ENCODE measurements at places on chromosomes 7 and 10.

DNA sequence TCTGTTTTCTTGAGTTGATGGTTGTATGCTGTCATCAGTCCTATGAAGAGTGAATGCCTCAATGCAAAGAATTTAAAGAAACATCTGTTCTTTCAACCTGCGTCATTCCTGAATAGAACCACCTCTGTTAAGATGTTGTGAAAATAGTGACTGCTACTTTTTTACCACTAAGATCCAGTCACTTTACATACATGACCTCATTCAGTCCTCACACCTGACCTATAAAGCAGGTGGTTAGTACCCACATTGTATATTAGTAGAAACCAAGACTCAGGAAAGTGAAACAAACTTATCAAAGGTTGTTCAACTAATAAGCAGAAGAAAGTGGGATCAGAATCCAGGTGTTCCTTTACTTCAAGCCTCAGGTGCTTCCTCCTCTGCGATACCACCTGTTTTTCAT, 64.8 kb downstream of the ITGB8 start:
- DNase-seq, result no peak

DNA sequence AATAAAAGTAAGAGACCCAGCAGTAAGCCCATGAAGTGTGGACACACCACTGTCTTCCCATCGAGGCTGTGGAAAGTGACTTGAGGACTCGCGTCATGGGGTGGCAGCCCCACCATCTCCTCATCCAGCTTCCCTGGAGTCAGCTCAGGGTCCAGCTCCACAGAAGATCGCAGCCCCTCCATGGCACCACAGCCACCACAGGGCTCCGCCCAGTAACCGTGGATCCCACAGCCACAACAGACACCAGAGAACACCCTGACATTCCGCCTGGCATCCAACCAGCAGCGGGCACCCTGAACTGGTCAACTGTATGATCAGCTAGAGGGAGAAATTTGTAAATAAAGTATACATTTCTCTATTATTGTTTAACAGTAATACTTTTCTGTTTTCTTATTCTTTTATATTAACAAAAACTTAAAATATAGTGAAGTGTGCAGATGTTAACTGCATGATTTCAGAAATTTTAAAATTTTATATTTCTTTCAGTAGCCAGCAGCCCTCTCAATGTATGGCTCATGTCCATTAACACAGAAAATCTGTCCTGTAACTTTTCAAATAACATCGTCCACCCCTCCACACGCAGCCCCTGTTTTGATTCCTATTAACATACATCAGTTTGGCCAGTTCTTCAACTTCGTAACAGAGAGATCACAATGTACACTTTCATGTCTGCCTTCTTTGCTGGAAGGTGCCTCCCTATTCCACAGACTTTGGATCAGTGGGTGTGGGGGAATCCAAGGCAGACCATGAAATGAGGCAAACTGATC, 69.7 kb downstream of the ITGB1 start:
- no peak for DNase-seq

DNA sequence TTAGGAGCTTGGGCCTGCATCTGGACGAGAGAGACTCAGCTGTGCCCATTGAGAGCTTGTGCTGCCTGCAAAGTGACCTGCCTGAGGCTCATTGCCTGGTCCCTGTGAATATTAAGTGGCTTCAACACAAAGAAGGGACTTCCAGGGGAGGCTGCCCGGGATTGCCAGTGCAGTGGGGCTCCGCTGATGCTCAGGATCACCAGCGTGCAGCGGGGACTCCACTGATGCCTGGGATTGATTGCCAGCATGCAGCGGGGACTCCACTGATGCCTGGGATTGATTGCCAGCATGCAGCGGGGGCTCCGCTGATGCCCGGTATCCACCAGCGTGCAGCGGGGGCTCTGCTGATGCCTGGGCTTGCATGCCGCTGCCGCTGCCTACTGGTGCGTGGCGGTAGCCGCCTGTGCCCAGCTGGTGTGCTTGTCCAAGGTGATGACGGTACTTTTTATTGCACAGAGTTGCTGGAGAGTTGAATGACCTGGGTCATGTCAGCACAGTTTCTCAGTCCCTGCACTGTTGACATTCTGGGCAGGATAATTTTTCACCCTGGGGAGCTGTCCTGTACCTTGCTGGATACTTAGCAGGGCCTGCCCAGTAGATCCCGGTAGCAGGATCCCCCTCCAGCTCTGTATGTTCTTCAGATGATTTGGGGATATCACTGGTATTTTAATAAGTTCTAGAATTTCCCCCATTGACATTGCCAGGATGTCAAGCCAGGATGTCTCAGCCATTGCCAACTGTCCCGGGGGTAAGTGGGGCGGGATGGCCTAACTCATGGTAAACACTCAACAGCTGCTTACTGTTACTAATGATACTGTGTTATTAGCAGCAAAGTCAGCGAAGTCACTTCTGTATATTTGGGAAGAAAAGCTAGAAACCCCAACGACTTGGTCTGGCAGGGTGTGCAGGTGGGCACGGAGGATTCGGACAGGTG, 13.0 kb downstream of the DOCK1 start:
- DNase-seq, result no peak

DNA sequence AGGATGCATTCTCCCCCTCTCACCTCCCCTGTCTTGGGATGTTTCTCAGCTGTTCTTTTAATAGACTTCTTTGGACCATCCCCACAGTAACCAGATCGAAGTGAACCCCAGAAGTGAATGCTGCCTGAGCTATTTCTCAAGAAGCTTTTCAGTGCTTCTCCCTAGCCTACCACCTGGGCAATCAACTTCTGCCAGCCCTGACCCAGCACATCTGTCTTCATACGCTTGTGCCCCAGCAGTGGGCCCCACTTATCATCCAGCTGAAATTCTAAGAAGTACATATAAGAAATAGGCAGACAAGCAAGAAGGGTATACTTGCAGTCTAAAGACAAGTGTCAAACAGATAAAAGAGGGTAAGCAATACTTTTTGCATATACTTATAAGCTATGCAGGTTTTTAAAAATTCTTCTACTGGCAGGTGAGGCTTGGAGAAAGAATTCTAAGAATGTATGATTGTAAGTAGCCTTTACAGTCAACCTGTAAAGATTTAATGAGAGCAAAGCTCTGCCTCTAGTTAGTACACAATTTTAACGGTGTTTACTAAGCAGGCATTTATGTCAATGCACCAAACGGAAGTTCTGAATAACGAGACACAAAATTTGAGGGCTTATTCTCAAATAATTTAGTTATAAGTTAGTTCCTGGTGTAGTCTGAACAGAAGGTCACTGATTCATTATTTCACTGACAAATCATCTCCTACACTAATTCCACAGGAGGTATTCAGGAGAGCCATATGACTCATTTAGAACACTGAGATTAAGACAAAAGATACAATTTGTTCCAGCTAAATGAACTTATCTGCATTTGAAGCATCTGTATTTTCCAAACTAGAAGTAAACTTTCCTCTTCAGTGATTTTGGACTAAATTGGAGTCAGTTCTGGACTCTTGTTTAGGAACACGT, 83.3 kb downstream of the RNLS start:
- peak; percentile 5 for DNase-seq

DNA sequence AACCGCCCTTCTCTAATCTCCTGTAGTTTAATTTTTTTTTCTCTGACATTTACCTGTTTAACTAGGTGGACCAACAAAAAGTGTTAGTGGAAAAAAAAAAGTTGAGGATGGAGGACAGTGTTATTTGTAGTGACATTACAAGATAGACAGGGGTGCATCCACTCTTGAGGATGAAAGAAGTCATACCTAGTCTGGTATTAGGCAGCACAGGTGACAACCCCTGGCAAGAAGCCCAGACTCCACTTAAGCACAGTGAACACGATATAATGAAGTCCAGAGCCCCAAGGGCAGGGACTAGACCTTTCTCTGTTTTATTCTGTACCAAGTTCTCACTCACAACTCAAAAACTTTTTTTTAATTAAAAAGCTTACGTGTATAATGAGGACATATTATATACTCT, 268.4 kb downstream of the GPR37 start:
- no peak for DNase-seq

GRCh38 chr7:132696332-132696731, 120.1 kb upstream of the PLXNA4 start:
- no peak for DNase-seq

- no peak for DNase-seq
These were observed 382 bp upstream of the ARMS2 start for GRCh38 chr10:122454071-122454470.

GRCh38 chr7:41116337-41116736, 586.6 kb downstream of the INHBA start:
- DNase-seq, result no peak

- no peak for DNase-seq
These were observed 283.5 kb upstream of the PPP2R2D start for GRCh38 chr10:131617113-131617858.

- no peak for DNase-seq
These were observed 51.3 kb upstream of the NFE2L3 start for GRCh38 chr7:26100406-26101339.

DNA sequence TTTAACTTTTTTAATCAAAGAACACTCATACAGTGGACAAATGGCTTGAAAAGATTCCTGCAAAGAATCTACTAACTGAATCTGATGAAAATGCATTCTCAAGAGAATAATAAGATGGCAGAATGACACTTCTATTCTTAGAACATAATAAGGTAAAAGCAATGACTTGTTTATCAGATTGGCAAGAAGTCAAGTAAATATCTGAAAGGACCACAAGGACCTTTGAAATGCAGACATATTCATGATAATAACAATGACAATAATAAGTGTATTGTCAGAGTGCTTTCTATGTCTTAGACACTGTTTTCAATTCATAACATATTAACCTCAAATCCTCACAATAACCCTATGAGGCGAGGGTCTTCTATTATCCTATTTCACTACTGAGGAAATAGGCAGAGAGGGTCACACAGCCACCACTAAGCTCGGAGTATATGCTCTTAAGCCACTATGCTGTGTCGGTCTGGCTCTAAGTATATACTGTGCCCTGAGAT, 10.6 kb downstream of the HACD1 start:
- DNase-seq, result no peak

DNA sequence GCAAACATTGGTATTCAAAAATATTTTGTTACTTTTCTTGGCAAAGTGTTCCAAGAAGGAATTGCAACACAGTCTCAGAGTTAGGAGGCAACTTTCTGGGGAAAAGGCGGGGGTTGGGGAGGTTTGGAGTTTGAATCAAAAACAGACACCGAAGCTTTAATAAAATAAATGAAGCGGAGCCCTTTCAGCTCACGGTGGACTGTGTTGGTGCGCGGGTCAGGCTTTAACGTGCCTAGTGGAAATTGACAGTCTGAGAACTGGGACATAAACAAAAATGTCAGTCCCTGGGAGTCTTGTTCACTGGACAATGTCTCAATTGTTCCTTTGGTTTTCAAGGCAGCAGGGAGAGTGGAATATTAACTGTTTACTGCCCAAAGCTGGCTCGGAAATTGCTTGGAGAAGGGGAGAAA, 109.3 kb downstream of the TCF7L2 start:
- DNase-seq, result peak; percentile 72

- no peak for DNase-seq
These were observed 181.4 kb downstream of the ARID5B start for GRCh38 chr10:62082729-62083411.

DNA sequence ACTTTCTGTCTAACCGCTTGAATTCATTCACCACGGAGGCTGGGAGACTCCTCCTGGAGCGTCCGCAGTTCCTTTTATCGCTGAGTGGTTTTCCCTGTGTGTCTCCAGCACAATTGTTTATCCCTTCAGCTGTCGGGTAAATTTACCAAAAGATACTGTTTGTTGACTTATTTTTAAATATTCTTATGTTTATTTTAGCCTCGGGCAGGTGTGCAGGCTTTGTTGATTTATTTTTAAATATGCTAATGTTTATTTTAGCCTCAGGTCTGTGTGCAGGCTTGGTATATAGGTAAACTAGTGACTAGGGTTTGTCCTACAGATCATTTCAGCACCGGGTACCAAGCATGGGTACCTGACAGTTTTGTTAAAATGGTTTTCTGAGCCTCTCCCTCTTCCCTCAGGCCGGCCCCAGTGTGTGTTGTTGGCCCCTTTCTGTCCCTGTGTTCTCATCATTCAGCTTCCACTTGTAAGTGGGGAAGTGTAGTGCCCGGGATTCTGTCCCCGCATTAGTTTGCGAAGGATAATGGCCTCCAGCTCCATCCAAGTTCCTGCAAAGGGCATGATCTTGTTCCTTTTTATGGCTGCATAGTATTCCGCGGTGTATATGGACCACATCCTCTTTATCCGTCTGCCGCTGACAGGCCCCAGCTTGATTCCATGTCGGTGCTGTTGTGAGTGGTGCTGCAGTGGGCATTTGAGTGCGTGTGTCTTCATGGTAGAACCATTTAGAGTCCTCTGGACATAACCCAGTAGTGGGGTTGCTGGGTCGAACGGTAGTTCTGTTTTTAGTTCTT, 5.3 kb downstream of the GET4 start:
- no peak for DNase-seq

DNA sequence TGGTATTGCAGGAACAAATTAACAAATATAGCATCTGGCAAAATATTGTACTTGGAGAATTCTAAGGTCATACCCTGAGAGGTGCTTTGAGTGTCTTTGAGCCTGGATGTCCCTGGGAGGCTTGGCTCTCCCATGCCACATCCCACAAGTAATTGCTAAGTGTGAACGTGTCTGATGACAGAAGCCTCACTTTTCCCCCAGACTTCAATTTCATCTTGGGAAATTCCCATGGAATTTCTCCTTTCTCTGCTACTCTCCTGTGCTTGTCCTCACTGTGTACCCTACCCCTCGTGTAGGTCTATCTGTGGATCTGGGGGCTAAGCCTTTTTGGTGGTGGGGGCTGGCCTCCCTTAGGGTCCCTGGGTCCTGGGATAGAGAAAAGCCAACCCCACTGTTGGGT, 293.3 kb downstream of the TCF7L2 start:
- DNase-seq, result no peak

DNA sequence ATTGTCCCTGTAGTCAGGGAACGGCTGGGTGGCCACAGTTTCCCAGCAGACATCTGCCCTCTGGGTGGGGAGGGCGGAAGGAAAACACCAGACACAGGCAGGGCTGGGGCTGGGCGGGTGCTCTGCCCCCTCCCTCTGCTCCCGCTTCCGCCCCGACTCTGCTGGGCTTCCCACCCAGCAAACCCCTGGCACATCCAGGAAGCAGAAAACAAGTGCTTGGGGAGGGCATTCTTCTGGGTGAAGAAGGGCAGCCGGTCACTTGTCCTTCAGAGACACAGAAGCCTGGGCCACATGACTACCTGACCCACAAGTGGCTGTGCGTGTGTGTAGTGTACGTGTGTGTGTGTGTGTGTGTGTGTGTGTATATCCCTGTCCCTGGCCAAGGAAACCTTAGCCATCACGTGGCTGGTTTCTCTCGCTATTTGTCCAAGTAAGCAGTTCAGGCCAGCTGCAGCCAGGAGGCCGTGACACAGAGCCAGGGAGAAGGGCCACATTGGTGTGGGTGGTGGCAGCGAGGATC, 77.9 kb downstream of the ZMIZ1 start:
- no peak for DNase-seq

DNA sequence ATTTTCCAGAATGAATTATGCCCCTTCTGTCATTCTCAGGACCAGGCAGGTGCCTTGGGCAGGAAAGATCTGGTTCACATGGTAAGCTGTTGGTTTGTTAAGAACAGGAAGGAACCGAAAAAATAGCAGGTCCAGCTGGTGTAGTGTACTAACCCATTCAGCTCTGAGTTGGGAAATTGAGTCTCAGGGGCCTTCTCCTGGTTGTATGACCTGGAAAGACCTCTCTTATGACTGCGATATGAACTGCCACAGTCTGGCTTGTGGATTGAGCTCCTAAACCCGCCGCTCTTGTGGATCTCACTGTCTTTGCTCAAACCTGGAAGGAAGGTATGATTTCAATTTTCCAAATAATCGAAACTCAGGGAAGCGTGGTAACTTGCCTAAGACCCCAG, 4.5 kb downstream of the LRIT1 start:
- DNase-seq, result no peak
